ENCODE measurements at places on chromosomes 7 and 10. TPM values are rescaled to one million over a fixed set of nuclear protein-coding genes. Genes with fewer than 3 reads are reported as not detected.

GRCh38 chr10:121694327-121694965 is 96.2 kb upstream of the FGFR2 start:
- H3K27ac ChIP-seq = no peak overlapping the region
- no peaks in the 10 kb centered on the region for H3K27me3 ChIP-seq
- no peak for DNase-seq

GRCh38 chr7:48161407-48162125 is 9.7 kb upstream of the ABCA13 start:
- no peaks in the 10 kb centered on the region for H3K36me3 ChIP-seq
- H3K4me1 ChIP-seq = no peaks in the 10 kb centered on the region
- DNase-seq = no peak
- H3K27me3 ChIP-seq = peaks cover 4% of the 10 kb centered on the region
- H3K27ac ChIP-seq = no peak overlapping the region

- no peaks in the 10 kb centered on the region for H3K4me1 ChIP-seq
- H3K36me3 ChIP-seq = no peaks in the 10 kb centered on the region
- no peaks in the 10 kb centered on the region for H3K27me3 ChIP-seq
- no peak overlapping the region for H3K4me3 ChIP-seq
Measured at GRCh38 chr10:117768333-117769042, 225.9 kb downstream of the EMX2 start.

GRCh38 chr10:96494694-96495093 is 19.0 kb downstream of the TLL2 start:
- no peaks in the 10 kb centered on the region for H3K36me3 ChIP-seq
- H3K4me3 ChIP-seq = no peak overlapping the region
- peaks cover 4% of the 10 kb centered on the region for H3K27me3 ChIP-seq
- no peak for DNase-seq

DNA sequence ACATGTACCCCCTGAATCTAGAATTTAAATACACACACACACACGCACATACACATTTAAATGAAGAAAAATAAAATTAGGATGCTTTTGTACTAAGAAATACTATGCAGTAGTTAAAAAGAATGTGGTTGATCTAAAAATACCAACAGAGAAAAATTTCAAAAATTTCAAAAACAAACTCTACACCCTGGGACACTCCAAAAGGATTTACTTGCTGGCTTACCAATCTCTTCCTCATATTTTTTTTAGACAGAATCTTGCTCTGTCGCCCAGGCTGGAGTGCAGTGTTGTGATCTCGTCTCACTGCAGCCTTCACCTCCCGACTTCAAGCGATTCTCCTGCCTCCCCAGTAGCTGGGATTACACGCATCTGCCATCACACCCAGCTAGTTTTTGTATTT is 80.9 kb downstream of the HIP1 start:
- H3K27ac ChIP-seq = no peak overlapping the region
- H3K27me3 ChIP-seq = no peaks in the 10 kb centered on the region
- no peaks in the 10 kb centered on the region for H3K4me1 ChIP-seq
- DNase-seq = no peak

- H3K36me3 ChIP-seq = no peaks in the 10 kb centered on the region
- H3K4me1 ChIP-seq = peaks cover 20% of the 10 kb centered on the region
- no peak for DNase-seq
Measured at GRCh38 chr7:101177644-101178043, 2.4 kb downstream of the NAT16 start.

GRCh38 chr7:158963771-158964241 is 107.4 kb downstream of the DYNC2I1 start:
- no peak overlapping the region for H3K27ac ChIP-seq
- no peak overlapping the region for H3K4me3 ChIP-seq
- H3K36me3 ChIP-seq = no peaks in the 10 kb centered on the region
- H3K4me1 ChIP-seq = peaks cover 2% of the 10 kb centered on the region
- DNase-seq = no peak

GRCh38 chr10:74334221-74334620 is 183.2 kb downstream of the ADK start:
- no peak for DNase-seq
- H3K4me1 ChIP-seq = no peaks in the 10 kb centered on the region
- H3K36me3 ChIP-seq = no peaks in the 10 kb centered on the region
- no peaks in the 10 kb centered on the region for H3K27me3 ChIP-seq
- H3K27ac ChIP-seq = no peak overlapping the region

DNA sequence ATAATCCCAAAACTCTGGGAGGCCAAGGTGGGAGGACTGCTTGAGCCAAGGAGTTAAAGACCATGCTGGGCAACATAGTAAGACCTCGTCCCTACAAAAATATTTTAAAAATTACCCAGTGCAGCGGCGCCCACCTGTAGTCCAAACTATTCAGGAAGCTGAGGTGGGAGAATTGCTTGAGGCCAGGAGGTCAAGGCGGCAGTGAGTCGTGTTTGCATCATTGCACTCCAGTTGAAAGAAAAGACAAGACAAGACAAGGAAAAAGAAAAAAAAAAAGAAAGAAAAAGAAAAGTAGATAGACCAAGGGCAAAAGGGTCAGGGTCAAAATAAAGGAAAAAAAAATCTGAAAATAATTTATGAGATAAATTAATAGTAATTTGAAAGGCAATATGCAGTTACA is 5.8 kb downstream of the ANXA7 start:
- H3K27ac ChIP-seq = no peak overlapping the region
- DNase-seq = no peak
- no peaks in the 10 kb centered on the region for H3K27me3 ChIP-seq
- no peaks in the 10 kb centered on the region for H3K36me3 ChIP-seq

DNA sequence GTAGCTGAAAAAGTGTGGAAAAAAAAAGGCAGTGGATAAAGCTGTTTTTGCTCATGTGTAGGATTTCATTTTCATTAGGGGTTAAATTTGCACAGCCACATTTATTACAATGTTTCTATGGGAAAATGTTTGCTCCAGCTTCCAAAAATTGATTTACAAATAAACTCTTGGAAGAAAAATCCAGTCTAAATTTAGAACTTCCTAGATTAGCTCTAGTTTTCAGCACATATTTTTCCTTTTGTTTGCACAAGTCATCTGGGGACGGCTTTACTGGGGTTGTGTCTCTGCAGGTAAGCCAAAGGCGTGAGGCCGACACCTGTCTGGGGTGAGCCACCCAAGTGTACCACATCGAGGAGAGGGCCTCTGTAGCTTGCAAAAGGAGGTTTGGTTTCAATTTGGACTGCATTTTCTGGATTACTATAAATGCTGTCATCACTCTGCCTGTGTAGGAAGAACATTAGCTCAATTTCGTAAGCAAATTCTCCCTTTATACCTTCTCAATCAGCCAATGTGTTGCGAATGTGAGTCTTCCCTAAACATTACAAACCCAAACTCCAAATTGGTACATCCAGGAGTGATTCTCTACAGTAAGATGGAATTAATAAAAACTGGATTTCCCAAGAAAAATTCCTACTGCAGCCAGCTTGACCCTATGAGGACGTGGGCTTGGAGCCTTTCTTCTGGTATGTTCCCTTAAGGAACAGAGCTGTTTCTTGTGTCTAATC is 89.5 kb upstream of the ZNF438 start:
- no peaks in the 10 kb centered on the region for H3K4me1 ChIP-seq
- no peak for DNase-seq
- no peaks in the 10 kb centered on the region for H3K27me3 ChIP-seq
- H3K4me3 ChIP-seq = no peak overlapping the region
- H3K36me3 ChIP-seq = no peaks in the 10 kb centered on the region

GRCh38 chr7:118153551-118154177 is 30.3 kb upstream of the LSM8 start:
- no peaks in the 10 kb centered on the region for H3K4me1 ChIP-seq
- no peak for DNase-seq
- H3K36me3 ChIP-seq = no peaks in the 10 kb centered on the region
- H3K4me3 ChIP-seq = no peak overlapping the region
- H3K27me3 ChIP-seq = peaks cover 4% of the 10 kb centered on the region

DNA sequence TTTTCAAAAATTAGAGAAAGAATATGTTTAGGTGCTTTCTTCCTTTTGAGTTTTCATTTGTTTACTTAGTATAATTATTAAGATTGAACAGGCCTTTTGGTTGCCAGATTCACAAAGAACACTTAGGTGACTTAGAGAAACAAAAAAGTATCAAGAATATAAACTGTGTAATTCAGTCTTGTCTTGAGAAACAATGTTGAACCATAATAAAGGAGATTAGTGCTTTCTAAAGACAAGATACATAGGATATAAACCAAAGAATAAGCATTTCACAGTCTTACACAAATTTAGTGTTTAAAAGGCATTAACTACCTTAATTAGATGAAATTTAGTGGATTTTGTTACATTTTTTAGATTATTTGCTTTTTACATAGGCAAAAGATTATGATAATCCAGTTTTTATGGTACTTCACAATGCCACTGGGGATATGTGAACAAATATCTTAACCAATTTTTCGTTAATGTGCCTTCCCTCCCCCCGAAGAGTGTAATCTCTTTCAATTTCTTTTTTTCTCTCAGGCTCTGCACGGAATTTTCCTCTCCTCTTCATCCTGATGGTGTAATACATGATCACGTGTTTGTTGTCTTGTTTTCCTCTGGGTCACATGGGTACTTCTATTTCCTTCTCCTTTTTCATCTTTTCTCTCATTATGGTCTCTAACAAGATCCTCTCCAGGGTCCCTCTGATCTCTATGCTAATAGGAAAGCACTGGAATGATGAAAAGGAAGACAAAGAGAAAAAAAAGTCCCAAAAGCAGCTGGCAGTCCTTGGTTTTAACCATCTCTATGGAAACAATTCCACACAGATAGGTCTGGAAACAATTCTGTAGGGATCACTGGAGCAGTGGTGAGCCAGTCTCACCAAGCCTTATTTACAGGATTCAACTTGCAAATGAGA is 3.7 kb upstream of the HNRNPH3 start:
- no peak overlapping the region for H3K4me3 ChIP-seq
- no peaks in the 10 kb centered on the region for H3K36me3 ChIP-seq
- no peaks in the 10 kb centered on the region for H3K27me3 ChIP-seq
- DNase-seq = no peak
- peaks cover 9% of the 10 kb centered on the region for H3K4me1 ChIP-seq

- no peaks in the 10 kb centered on the region for H3K36me3 ChIP-seq
- H3K27ac ChIP-seq = no peak overlapping the region
- no peak overlapping the region for H3K4me3 ChIP-seq
- H3K27me3 ChIP-seq = no peaks in the 10 kb centered on the region
- H3K4me1 ChIP-seq = no peaks in the 10 kb centered on the region
Measured at GRCh38 chr7:132084776-132085388, 491.4 kb downstream of the PLXNA4 start.

- peaks cover 3% of the 10 kb centered on the region for H3K4me1 ChIP-seq
- H3K36me3 ChIP-seq = no peaks in the 10 kb centered on the region
- H3K27me3 ChIP-seq = no peaks in the 10 kb centered on the region
- no peak overlapping the region for H3K27ac ChIP-seq
- DNase-seq = no peak
Measured at GRCh38 chr7:44434201-44434600, 56.3 kb downstream of the NUDCD3 start.

GRCh38 chr10:123136806-123137642 is 1.3 kb downstream of the HMX3 start:
- peak overlapping the region; percentile 72 for H3K27ac ChIP-seq
- H3K4me3 ChIP-seq = peak overlapping the region; percentile 32
- H3K36me3 ChIP-seq = no peaks in the 10 kb centered on the region
- H3K4me1 ChIP-seq = peaks cover 57% of the 10 kb centered on the region

DNA sequence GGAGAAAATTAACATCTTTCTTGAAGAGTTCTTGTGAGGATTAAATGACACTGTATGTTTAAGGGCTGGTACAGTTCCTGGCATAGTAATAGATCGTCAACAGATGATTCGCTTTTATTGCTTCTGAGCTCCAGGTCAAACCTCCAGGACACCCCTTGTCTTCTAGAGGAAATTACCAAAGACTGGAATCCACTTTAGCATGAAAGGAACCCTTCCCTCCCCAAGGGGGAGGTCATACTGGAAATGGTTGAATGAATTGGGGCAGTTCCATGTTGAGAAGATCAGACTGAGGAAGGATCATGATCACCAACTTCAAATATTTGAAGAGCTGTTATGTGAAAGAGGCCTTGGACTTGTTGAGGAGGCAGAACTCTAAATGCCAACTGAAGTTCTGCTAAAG is 8.9 kb downstream of the NFE2L3 start:
- no peak for DNase-seq
- peaks cover 24% of the 10 kb centered on the region for H3K4me1 ChIP-seq
- no peaks in the 10 kb centered on the region for H3K27me3 ChIP-seq
- H3K4me3 ChIP-seq = no peak overlapping the region

GRCh38 chr10:62231805-62232204 is 36.8 kb downstream of the RTKN2 start:
- peaks cover 7% of the 10 kb centered on the region for H3K4me1 ChIP-seq
- DNase-seq = no peak
- H3K27me3 ChIP-seq = no peaks in the 10 kb centered on the region
- no peaks in the 10 kb centered on the region for H3K36me3 ChIP-seq
- no peak overlapping the region for H3K4me3 ChIP-seq

- no peak overlapping the region for H3K27ac ChIP-seq
- no peaks in the 10 kb centered on the region for H3K4me1 ChIP-seq
- no peak overlapping the region for H3K4me3 ChIP-seq
- DNase-seq = no peak
- H3K27me3 ChIP-seq = no peaks in the 10 kb centered on the region
- H3K36me3 ChIP-seq = no peaks in the 10 kb centered on the region
Measured at GRCh38 chr7:18508443-18509427, 13.2 kb downstream of the HDAC9 start.

- DNase-seq = no peak
- H3K4me3 ChIP-seq = no peak overlapping the region
- no peak overlapping the region for H3K27ac ChIP-seq
Measured at GRCh38 chr7:100433592-100434296, 2.6 kb downstream of the PPP1R35 start.

GRCh38 chr10:72736828-72737220 is 44.9 kb downstream of the MCU start:
- H3K27me3 ChIP-seq = no peaks in the 10 kb centered on the region
- no peaks in the 10 kb centered on the region for H3K4me1 ChIP-seq
- DNase-seq = no peak
- no peak overlapping the region for H3K27ac ChIP-seq
- H3K4me3 ChIP-seq = no peak overlapping the region
- no peaks in the 10 kb centered on the region for H3K36me3 ChIP-seq

Gene ASB10
- total RNA-seq = not detected

Gene GNGT1
- not detected for total RNA-seq

Gene AKR1C3
- total RNA-seq = not detected

Gene AKR1C8
- total RNA-seq = not detected

Gene MYL7
- not detected for total RNA-seq

Gene PTTG1IP2
- not detected for total RNA-seq

Gene RADIL
- 0.04 TPM for total RNA-seq

Gene INMT
- total RNA-seq = 0.18 TPM

All from CD8-positive, alpha-beta memory T cell (primary cell).